Activated CD8-positive, alpha-beta T cell treated with anti-CD3 and anti-CD28 coated beads, Interleukin-2, amount 10 ng/mL, durations not matched to agents 7 days and 5 days (primary cell): ENCODE measurements at places on chromosomes 3 and 15. TPM values are rescaled to one million over a fixed set of nuclear protein-coding genes. Genes with fewer than 3 reads are reported as not detected.

The FEZF2 gene
- total RNA-seq: not detected

The SLC7A14 gene
- not detected for total RNA-seq

The RBPMS2 gene
- not detected for total RNA-seq

The TLR9 gene
- total RNA-seq: 0.79 TPM

The ACOX2 gene
- not detected for total RNA-seq

The GOLGA8N gene
- 32.0 TPM for total RNA-seq

The LMCD1 gene
- total RNA-seq: 1.2 TPM

The AGBL1 gene
- not detected for total RNA-seq

The PLSCR5 gene
- total RNA-seq: not detected

The A4GNT gene
- total RNA-seq: not detected

The CHCHD4 gene
- total RNA-seq: 17.3 TPM

The SEMA3G gene
- 0.13 TPM for total RNA-seq

The SPTBN5 gene
- 0.21 TPM for total RNA-seq

The BBX gene
- total RNA-seq: 27.3 TPM

The ONECUT1 gene
- total RNA-seq: not detected

The PTPN9 gene
- 46.3 TPM for total RNA-seq

The ITIH1 gene
- total RNA-seq: not detected

The CYP1A2 gene
- total RNA-seq: not detected

The TM4SF1 gene
- total RNA-seq: not detected

The ARL8B gene
- 44.0 TPM for total RNA-seq

The APOD gene
- not detected for total RNA-seq

The SPSB4 gene
- not detected for total RNA-seq

The TMC3 gene
- not detected for total RNA-seq

The SAMD7 gene
- not detected for total RNA-seq

The MINAR1 gene
- total RNA-seq: 0.57 TPM

The GOLGA8T gene
- 0.94 TPM for total RNA-seq

The ATOSA gene
- 29.2 TPM for total RNA-seq

The MUC20 gene
- 0.53 TPM for total RNA-seq

The DAPK2 gene
- total RNA-seq: 1.5 TPM

The GUCA1C gene
- not detected for total RNA-seq

The TRIM71 gene
- not detected for total RNA-seq

The CPN2 gene
- not detected for total RNA-seq

The SERINC4 gene
- total RNA-seq: 0.21 TPM

The PIERCE2 gene
- not detected for total RNA-seq

The ZKSCAN7 gene
- total RNA-seq: 2.9 TPM

The RASGRF1 gene
- total RNA-seq: not detected

The EAF2 gene
- 13.1 TPM for total RNA-seq

The RHOV gene
- total RNA-seq: not detected

The SPATA12 gene
- not detected for total RNA-seq
